ENCODE measurements at places on chromosomes 4 and X.

- DNase-seq: no peak
Observed at GRCh38 chr4:52142816-52143215, 91.7 kb downstream of the SPATA18 start.

DNA sequence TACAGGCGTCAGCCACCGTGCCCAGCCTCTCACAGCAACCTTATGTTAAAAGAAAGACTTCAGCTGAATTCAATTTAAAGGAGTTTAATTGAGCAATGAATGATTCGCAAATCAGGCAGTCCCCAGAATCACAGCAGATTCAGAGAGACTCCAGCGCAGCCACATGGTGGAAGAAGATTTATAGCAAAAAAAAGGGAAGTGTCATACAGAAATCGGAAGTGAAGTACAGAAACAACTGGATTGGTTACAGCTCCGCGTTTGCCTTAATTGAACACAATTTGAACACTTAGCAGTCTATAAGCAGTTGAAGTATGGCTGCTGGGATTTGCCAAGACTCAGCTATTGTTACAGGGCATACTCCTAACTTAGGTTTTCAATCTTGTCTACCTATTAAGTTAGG lies 19.8 kb downstream of the CENPVL3 start:
- no peak for DNase-seq

GRCh38 chrX:112672788-112673560 lies 6.8 kb downstream of the LHFPL1 start:
- no peak for DNase-seq

- no peak for DNase-seq
Observed at GRCh38 chr4:8831221-8832112, 40.2 kb downstream of the HMX1 start.

DNA sequence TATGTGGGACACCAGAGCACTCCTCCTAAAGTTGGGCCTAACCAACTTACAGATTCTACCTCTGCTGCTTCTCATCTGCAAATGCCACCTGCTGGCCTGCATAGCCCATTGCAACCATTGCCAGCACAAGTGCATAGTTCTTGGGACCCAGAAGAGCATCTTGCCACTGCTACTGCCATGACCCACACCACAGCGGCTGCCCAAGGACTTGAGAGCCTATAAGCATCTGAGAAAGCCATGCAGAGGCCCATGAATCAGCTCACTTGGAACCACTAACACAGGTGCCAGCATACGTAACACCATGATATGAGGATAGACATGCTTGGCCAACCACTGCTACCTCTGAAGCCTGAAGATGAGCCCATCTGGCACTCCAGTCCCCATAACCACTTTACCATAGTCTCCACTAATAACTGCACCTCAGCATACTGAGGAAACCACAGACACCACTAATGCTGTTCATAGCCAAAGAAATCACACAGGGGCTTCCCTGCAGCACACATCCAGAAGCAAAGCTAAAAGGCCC lies 258.1 kb upstream of the AGTR2 start:
- no peak for DNase-seq

- no peak for DNase-seq
Observed at GRCh38 chrX:133555782-133556458, 140.6 kb upstream of the GPC4 start.

- DNase-seq: no peak
Observed at GRCh38 chr4:37960679-37961450, 667 bp downstream of the PTTG2 start.

DNA sequence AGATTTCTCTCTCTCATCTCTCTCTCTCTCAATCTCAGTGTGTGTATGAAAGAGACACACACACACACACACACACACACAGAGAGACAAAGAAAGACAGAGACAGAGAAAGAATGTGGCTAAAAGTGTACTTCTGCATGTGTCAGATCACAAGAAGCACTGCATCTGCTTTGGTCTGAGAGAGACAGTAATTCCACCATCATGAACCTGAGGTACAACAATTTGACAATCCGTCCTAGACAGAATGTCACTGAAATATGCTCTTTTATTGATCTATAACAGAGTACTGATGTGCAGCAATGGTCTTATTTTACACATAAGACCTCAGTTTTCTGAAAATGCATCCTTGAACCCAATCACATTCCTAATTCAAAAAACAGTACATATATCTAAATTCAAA lies 576.2 kb upstream of the SMIM31 start:
- DNase-seq: no peak

DNA sequence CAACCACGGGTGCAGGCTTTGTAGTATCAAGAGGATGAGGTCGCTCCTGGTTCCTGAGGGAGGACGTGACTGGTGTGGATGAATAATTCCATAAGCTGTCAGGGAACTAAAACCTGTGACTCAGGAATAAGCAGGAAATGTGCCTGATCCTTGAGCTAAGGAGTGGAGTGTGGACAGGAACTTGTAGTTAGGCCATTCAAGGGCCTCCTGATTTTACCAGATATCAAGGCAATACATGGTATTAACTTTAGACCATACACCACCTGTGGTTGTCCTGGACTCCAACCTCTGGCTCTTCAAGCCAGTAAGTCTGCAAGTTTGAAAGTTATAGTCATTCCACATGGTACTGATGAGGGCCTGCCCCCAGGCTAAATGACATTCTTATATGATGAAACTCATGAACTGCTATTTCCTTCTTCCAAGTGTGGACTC lies 12.1 kb upstream of the ING2 start:
- DNase-seq: no peak

DNA sequence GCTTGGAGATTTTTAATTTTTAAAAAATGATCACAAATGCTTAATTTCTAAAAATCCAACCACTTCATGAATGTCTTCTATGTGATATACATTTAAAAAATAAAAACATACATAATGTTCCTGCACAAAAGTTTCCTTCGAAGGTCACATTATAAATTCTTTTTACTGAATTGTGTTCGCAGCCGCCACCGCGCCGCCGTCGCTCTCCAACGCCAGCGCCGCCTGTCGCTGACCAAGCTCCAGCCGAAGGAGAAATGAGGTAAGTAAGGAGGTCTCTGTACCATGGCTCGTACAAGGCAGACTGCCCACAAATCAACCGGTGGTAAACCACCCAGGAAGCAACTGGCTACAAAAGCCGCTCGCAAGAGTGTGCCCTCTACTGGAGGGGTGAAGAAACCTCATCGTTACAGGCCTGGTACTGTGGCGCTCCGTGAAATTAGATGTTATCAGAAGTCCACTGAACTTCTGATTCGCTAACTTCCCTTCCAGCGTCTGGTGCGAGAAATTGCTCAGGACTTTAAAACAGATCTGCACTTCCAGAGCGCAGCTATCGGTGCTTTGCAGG lies 48.8 kb upstream of the NEUROG2 start:
- no peak for DNase-seq

GRCh38 chr4:47939456-47939855 lies 25.1 kb upstream of the NFXL1 start:
- DNase-seq: no peak

GRCh38 chr4:148126825-148127224 lies 315.4 kb downstream of the NR3C2 start:
- no peak for DNase-seq
